Heart left ventricle (tissue), 16 donors: ENCODE measurements at places on chromosomes 16 and 17. TPM values are rescaled to one million over a fixed set of nuclear protein-coding genes. Genes with fewer than 3 reads are reported as not detected.

DNA sequence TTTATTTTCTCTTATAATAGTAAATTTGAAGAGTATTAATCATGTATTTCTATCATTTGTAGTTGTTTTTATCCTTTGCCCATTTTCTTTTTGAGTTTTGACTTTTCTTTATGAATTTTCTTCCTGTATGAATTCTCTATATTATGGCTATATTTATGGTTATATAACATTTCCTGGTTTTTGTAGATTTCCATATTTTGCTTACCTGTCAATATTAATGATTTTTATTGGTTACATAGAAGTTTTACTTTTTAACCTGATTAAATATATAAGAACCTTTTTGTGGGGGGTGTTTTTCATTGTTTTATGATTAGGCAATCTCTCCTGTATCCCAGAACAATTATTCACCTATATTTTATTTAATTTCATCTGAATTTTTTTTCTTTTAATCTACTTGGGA, 93.2 kb downstream of the AATF start:
- no peak for DNase-seq

- DNase-seq: no peak
These were observed 37.3 kb upstream of the CDC42EP4 start for GRCh38 chr17:73349138-73349537.

DNA sequence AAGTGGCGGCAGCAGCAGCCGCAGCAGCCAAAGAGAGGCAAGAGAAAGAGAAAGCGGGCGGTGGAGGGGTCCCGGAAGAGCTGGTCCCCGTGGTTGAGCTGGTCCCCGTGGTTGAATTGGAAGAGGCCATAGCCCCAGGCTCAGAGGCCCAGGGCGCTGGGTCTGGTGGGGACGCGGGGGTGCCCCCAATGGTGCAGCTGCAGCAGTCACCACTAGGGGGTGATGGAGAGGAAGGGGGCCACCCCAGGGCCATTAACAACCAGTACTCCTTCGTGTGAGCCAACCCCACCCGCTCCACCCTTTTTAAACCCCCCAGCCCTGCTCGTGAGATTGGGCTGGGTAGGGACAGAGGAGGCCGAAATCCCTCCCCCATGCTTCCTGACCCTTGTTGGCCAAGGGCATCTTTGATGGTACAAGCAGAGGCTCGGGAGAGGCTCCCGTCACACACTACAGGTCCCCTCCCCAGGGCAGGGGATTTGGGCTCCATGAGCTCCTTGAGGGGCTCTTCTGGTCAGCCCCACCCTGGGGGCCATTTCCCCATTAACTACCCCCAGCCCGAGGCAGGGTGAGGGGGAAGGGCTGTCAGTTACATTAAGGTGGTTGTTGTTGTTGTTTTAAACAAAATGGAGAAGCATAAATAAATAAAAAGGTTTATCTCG, 4.6 kb upstream of the ATP2A1 start:
- no peak for DNase-seq

GRCh38 chr17:80694992-80695912, 150.6 kb downstream of the RPTOR start:
- no peak for DNase-seq

GRCh38 chr17:20271011-20271610, 196.2 kb downstream of the LGALS9B start:
- no peak for DNase-seq

DNA sequence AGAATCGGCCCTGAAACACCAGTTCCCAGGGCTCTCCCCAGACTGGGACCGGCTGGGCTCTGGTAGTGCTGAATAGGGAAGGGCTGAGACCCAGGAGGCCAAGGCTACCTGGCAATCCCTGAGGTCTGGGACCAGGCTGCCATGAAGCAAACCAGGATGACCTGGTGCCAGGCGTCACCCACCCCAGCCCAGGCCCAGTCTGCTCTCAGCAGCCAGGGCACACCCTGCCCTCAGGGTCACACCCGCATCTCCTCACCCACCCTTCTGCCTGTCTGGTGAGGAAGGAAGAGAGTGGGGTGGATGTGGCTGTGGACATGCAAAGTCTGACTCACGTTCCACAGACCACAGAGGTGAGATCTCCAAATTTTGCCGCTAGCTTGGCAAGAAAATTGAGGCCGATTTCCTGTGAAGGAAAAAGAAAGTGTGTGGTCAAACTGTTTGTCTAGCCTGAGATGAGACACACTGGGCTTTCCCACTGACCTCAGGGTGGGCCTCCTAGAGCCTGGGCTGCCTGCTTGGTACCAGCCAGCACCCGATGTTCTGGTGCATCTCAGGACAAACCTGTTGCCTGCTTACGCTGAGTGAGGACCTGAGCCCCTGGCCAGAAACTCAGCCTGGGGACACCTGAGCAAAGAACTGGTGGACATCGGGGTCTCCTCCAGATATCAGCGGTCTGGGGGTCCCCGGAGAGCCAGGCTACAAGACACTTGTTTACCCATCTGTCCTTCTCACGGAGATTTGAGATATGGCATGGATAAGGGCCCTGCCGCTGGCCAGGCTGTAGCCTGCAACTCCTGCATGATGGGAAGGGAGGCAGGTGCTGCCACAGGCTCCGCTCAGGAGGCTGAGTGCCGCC, 6.3 kb upstream of the RAB37 start:
- DNase-seq: no peak

DNA sequence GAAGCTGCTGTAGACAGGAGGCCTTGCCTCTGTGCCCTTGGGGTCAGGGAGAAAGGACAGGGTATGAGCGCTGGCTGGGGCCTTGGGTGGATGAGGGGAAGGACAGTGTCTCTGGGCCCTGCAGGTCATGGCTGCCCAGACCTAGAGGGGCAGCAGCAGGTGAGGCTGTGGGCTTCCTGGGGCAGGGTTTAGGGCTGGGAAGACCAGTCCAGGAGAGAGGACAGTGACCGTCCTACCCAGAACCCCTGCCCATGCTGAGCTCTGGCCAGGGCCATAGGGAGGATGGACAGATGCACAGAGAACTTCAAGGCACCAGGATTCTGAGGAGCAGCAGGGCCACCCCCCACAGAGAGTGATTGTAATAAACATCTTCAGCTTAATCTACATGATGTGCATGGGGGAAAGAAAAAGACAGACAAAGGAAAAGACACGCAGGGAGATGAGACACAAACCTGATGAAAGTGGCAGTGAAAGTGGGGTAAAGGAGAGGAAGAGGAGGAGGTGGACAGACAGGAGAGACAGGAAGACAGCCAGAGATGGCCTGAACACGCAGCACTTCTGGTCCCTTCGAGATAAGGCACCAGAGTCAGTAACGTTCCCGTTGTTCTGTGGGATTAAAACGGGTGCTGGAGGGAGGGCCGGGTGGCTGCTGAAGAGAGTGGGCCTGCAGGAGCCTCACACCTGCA, 17.5 kb downstream of the FLOT2 start:
- no peak for DNase-seq

DNA sequence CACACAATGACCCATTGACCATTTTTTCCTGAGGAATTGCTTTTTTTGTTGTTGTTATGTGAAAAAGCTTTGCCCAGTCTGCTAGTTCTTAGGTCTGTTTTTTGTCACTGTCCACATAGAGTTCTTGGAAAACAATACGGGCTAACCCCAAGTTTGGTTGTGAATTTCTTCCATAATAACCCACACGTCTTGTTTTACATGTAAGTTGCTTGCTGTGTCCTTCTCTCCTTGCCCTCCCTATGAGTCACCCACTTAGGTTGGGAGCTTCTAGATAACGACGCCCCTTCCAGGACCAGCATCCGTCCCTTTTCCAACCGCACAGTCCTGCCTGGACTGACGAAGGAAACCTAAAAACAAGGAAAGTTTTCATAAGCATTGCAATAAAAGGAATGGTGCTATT, 175.3 kb upstream of the HS3ST3A1 start:
- no peak for DNase-seq

DNA sequence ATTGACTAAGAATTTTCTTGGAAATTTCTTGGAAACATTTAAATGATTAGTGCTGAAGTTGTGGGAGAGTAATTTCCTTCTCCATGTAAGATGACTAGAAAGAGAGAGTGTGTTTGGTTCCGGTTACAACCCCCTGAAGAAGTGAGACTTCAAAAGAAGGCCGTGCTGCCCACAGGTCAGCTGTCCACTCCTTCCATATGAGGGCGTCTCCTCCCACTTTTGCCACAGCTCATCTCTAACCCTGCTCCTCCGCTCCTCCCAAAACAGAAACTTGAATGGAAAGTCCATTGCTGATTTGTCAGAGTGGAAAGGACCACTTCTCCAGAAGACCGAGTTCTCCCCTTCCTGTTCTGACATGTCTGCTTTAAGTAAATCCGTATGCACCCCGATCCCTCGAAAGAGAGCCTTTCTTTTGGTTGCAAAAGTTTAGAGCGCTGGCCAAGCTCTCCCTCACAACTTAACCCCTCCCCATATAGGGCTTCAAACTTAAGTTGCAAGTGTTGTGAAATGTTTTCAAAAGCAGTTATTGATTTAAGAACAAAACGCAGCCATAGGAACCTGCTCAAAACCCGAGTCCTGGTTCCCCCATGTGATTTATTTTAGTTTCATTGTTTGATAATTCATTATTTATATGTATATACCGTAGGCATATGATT, 129.5 kb downstream of the SOCS1 start:
- no peak for DNase-seq

DNA sequence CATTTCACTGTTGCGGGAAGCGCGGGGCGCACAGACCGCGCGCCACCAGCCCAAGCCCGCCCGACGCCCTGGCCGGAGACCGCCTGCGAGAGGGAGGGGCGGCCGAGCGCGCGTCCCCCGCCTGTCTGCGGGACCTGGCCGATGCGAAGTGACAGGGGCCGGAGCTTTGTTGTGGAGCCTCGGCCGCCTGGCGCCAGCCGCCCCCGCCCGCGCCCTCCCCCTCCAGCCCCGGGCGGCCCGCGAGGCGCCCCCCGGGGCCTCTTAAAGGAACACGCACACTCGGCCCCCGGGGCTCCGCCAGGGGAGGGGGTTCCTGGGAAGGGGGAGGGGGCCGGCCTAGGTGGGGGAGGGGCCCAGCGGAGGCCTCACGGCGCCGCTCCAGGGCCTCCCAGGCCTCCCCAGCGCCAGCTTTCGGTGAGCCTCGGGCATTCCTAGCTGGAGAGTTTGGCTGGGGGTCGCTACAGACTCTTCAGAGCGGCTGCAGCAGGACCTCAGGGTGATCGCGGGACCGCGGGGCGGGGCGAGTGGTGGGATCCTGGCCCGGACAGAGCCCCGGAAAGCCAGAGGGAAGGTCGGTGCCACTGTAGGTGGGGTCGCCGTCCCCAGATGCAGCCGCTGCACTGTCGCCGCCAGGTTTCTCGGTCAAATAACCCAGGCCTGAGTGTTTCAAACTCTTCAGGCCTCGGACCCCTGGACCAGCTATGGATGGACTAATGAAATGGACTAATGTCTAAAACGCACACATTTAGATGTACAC, 2.4 kb upstream of the TBX2 start:
- DNase-seq: no peak

GRCh38 chr17:81252987-81253329, 13.8 kb downstream of the NDUFAF8 start:
- no peak for DNase-seq

- no peak for DNase-seq
These were observed 127.2 kb downstream of the CDH8 start for GRCh38 chr16:61909074-61909473.

- DNase-seq: no peak
These were observed 103.5 kb downstream of the STX8 start for GRCh38 chr17:9472094-9472493.

- peak; percentile 25 for DNase-seq
These were observed 19.0 kb downstream of the MAP2K3 start for GRCh38 chr17:21303441-21304065.

- DNase-seq: no peak
These were observed 3.6 kb upstream of the PCTP start for GRCh38 chr17:55747209-55747608.

DNA sequence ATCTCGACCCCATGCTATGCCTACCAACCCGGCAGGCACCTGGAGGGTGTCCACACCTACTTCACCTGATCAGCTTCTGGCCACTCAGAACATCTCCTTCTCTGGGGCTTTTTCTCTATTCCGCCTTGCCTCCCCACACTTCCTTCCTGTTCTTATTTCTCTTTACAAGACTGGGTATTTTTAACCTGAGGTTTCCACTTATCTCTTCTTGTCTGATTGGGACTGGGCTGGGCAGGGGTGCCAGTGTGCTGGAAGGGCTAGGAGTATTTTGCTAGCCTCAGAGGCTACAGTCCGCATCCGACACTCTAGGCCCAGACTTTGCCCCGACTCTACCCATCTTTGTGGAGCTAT, 26.2 kb upstream of the ZNF652 start:
- DNase-seq: no peak

DNA sequence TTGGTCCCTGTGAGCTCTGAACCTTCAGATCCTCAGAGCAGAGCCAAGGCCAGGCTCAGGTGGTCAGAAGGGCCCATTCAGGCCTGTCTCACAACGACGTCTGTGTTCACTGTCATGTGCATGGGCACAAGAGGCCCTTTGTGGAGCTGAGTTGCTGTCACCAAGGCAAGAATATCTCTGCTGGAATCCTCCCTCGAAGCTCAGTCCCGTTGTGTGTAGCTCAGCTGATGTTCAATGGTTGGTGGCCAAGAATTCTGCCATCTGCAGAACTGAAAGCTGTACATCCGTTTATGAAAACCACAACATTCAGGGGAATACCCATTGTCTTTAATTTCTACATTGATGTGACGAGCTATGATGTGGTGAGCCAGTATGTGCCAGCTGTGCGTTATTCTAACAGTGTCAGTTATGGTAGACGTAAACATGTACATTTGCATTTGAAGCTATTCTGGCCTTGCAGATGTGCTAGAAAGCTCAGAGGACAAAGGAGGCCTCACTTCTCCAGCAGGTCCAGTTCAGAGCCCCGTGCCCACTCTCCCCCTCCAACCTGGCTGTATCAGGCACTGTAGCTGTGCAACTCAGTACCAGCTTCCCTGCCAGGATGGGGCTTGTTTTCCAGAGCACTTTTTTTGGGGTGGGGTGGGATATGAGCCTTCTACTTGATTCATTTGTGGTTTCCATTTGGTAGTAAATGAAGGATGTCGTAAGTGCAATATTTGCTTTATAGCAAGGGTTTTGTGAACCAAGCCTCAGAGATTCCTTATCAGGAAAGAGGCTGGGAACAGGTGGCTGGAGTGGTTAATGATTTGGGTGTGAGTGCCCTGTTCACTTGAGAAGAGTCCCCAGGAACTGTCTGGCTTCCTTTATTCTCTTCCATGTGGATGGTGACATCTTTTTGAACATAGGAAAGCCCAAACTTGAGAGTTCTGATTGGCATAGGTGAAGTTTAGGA, 56.1 kb downstream of the B9D1 start:
- DNase-seq: no peak

SRCIN1 gene
- 0.67 TPM for total RNA-seq

KRT24 gene
- total RNA-seq: not detected

DLG4 gene
- 12.3 TPM for total RNA-seq

WNT9B gene
- 0.81 TPM for total RNA-seq

TMEM98 gene
- 13.8 TPM for total RNA-seq

PEX12 gene
- total RNA-seq: 6.8 TPM

SMPD3 gene
- total RNA-seq: 3.8 TPM

CRHR1 gene
- not detected for total RNA-seq

TBC1D3E gene
- total RNA-seq: not detected

ABCC3 gene
- 21.6 TPM for total RNA-seq

MED9 gene
- total RNA-seq: 35.0 TPM
